NCI-H1930 (cell line): ENCODE measurements at places on chromosomes 2 and 18.

DNA sequence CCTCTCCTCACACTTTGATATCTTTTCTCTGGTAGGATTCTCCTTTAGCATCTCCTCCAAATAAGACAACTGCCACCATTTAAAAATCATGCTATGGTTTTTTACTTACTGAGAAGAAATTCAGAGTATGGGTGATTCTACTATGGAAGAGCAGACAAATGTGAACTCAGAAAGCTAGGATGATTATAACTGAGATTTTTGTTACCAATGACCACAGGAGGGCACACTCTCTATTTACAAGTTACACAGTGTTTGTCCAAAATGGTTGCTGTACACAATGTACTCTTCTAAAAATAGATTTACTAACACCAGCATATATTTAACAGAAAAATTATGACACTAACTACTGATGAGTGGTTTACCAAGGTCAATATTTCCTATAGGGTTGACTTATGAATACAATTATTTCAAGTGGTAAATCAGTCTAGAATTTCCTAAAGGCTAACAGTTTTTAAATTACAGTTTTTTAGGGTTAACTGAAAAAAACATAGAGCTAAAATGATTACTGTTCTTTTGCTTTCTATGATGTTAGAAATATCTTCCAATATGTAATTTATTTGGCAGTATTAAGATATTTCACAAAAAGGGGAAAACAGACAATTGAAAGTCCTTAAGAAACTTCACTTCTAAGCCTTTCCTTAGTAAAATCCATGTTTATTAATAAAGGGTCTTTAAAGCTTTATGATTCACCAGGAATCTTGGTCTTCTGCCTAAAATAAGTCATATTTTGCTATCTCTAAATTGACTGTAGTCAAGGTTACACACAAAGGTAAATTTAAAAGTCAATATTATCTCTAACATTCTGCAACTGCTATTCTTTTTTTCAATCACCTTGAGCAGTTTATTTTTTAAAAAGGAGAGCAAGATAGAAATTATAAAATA is 57.2 kb downstream of the MAP4K3 start:
- no peak for DNase-seq

- DNase-seq, result no peak
These were observed 21.0 kb downstream of the PASK start for GRCh38 chr2:241128266-241128665.

DNA sequence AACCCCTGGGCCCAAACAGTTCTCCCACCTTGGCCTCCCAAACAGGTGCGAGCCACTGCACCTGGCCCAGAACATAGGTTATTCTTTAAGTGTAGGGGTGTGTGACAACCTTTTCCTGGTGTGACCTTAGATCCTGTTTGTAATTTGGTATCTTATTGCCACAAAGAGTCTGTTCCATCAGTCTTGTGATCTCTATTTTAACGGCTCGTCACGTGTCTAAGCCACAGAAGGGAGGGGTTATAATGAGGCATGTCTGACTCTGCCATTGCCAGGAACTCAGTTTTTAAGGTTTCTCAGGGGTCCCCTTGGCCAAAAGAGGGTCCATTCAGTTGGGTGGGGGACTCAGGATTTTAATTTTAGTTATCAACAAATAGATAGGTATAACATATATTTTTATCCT is 4.4 kb upstream of the ALS2 start:
- no peak for DNase-seq

GRCh38 chr2:48983551-48983950 is 170.8 kb downstream of the FSHR start:
- no peak for DNase-seq

DNA sequence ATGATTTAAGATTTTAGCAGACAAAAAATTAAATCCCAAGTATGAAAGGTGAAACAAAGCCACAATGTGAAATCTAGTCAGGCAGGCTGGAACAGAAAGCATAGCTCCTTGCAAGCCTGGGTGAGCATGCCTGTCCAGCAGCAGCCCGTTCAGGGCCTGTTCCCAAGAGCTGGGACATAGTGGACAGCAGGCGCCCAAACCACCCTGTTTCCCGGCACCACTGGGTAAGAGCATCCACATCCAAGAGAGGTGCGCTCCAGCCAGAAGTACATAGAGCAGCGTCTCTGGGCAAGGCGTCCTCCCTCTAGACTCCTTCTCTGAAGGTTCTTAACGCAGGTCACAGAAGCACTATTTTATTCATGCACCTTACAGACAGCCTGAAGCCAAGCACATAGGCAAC is 80.8 kb downstream of the DNER start:
- DNase-seq, result no peak

DNA sequence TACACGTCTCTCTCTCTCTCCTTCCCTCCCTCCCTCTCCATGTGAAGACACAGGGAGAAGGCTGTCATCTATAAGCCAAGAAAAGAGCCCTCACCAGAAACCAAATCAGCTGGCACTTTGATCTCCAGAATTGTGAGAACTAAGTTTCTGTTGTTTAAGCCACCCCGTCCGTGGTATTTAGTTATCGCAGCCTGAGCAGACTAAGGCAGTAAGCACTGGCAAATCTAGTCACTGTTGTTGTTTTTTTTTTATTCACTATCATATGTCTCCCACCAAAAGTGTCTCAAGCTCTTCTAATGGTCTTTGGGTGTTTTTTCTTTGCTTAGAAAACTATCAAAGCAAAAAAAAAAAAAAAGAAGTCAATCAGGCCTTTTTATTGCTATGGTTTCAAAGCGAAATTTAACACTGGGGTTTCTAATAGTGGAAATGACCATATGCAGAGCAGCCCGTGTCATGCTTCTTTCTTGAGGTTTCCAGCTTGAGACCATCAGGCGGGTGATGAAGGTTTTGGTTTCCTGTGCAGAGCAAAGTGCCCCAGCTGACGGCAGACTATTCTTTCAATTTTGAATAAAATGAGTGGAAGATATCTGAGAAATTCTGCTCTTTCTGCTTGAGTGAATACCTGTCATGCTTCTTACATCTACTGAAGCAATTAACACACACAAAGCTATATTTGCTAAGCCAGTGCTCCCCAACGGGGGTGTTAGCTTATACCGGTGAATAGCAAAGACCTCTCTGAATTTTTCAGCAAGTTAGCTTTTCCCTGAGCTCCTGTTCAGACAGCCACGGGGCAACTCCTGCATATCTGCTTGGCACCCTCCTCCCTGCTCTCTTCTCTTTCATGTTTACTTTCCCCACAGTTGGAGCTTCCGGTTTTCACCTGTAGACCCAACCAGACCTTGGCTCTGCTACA is 394.1 kb upstream of the ATP5MC3 start:
- no peak for DNase-seq

- DNase-seq, result no peak
These were observed 79.4 kb upstream of the FAM136A start for GRCh38 chr2:70381235-70381634.

DNA sequence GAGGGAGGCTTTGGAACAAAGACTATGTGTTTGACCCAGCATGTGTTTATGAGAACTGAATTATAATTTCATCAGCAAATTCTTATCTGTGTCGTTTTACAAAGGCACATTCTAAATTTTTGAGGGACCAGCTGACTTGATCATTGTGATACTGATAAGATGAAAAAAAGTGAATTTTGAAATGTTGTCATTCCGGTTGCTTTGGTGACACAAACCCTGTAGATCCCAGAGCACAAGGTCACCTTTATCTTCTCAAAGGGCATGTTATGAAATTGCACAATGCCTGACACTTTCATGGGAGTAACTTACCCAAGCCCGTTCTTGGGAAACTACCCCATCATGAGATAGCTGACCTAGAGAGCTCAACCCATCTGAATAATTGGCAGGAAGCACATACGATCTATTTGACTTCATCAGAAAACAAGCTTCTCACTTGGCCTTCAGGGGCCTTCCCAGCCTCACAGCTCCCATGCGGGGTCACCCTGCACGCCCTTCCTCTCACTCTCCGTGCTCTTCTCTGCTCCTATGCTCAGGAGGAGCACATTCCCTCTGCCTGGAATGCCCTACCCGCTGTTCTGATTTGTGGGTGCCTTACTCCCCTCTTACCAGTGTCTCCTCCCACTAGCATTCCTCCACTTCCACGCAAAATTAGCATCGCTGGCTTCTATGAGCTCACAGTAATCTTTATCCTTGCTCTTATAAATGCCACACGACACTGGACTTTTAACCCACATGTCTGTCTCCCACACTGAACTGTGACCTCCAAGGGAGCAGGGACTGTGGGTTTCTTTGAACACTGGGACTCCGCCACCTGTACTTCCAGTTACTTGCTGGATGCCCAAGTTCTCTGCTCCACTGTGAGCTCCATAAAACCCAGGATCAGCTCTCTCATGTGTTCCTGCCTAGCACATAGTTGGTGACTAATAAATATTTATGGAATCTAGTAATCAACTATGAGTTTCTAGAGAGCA is 555.8 kb upstream of the ID2 start:
- no peak for DNase-seq

GRCh38 chr2:122139739-122140420 is 384.4 kb downstream of the TSN start:
- no peak for DNase-seq

GRCh38 chr2:63614983-63615945 is 26.5 kb downstream of the MDH1 start:
- no peak for DNase-seq

DNA sequence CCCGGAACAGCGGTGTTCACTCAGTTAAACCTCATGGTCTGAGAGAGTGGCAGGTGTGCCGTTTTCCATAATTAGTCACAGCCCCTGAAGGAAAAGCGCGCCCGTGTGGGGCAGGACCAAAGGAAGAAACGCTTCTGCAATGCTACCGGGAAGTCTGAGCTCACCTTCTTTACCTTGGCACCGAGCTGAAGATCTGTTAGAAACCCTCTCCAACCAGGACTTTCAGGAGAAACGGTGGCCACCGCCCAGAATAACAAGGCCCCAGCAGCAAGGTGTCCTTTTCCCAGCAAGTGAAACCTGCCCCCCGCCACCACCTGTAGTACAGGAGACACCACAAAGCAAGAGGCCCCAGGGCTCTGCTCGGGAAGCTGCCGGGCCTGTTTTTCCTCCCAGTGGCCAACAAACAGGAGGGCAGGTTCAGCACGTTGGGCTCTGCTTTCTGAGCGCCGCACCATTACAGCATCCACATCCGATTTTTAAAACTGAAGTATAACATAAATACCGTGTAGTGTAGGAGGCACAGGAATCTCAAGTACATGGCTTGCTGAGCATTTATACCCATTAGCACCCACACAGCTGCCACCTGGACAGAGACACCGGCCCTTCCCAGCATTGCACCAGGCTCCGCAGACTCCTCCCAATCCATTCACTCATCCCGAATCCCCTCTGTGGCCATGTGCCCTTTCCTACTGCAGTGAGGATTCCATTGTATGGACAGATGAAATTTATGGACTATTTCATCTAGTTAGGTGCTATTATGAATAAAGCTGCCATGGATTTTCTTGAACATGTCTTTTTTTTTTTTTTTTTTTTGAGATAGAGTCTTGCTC is 121.8 kb upstream of the RIOK3 start:
- DNase-seq, result no peak

GRCh38 chr2:21687589-21687988 is 563.8 kb downstream of the TDRD15 start:
- no peak for DNase-seq

DNA sequence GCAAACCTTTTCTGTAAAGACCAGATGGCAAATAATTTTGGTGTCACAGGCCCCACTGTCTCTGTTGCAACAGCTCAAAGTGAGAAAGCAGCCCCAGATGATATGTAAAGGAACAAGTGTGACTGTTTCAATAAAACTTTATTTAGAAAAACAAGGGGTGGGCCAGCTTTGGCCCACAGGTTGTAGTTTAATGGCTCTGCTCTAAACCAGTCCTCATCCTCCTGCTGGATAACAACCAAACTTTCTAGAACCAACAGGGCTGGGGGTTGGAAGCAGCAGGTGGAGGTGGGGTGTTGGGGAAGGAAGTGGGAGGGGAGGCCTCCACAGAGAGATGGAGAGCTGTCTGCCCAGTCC is 28.8 kb upstream of the INHBB start:
- no peak for DNase-seq

GRCh38 chr2:84378960-84379359 is 80.1 kb downstream of the SUCLG1 start:
- DNase-seq, result no peak

GRCh38 chr18:35155398-35156117 is 85.3 kb upstream of the ZNF397 start:
- DNase-seq, result no peak
